ENCODE measurements at places on chromosomes 7 and 10. TPM values are rescaled to one million over a fixed set of nuclear protein-coding genes. Genes with fewer than 3 reads are reported as not detected.

The FRMD4A gene
- 55.9 TPM for total RNA-seq

The TRIL gene
- 7.0 TPM for total RNA-seq

The CPA1 gene
- 3.6 TPM for total RNA-seq

The ORC5 gene
- total RNA-seq, result 21.8 TPM

The NPC1L1 gene
- 1.1 TPM for total RNA-seq

DNA sequence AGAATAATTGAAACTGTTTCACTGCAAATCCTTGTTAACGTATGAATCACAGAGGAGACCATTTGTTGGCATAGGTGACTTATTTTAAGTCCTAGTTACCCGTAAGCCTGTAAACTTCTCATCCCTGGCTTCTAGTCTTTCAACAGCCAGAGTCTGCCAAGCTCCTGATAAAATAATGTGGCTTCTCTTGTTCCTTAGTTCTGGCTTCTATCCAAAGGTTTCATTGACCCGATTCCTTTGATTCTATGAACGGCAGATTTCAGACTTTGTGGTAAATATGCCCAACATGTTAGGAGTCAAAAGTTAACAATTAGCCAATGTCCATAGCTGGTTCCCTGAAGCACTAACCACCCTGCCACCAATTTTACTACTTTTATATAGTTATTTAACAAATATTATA, 23.3 kb downstream of the DNAH11 start:
- H3K36me3 ChIP-seq, result no peaks in the 10 kb centered on the region
- no peak overlapping the region for H3K4me3 ChIP-seq
- no peak overlapping the region for H3K27ac ChIP-seq
- DNase-seq, result no peak
- no peaks in the 10 kb centered on the region for H3K27me3 ChIP-seq
- H3K4me1 ChIP-seq, result no peaks in the 10 kb centered on the region

GRCh38 chr10:28326516-28327490, 23.9 kb upstream of the MPP7 start:
- H3K4me3 ChIP-seq, result no peak overlapping the region
- H3K27me3 ChIP-seq, result no peaks in the 10 kb centered on the region
- H3K36me3 ChIP-seq, result no peaks in the 10 kb centered on the region
- H3K4me1 ChIP-seq, result peaks cover 5% of the 10 kb centered on the region
- peak overlapping the region; percentile 62 for H3K27ac ChIP-seq

DNA sequence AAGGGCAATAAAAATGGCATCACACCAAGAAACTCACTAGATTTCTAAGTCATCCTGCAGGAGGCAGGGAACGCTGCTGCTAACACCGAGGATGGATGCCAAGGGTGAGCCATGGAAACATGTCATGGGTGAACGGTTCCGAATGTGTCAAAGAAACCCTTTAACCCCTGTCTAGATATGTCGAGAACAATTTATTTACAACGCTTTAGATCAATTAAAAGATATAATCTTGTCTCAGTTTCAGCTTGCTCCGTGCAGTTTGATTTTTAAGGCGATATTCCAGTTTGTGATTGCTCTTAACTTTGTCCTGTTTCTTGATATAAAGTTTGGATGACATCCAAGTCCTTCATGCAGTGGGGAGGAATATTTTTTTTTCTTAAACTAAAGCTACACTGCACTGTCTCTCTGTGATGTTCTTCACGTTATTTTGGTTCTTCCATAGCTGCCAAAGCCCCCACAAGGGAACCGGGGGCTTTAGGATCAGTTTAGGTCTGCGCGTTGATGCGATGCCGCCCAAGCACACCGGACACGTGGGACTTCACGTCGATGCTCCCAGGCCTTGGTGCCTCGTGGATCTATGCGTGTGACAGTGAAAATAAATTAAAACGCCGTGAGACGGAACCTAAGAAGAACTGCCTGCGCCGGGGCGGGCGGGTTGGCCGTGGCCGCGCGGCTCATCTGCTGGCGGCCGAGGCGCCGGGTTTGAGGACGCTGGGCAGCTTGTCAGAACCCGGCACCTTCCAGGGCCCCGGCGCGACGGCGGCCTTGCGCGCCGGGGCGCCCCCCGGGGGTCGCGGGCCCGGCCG, 220.3 kb downstream of the PHTF2 start:
- H3K36me3 ChIP-seq, result no peaks in the 10 kb centered on the region
- H3K4me1 ChIP-seq, result no peaks in the 10 kb centered on the region
- peak overlapping the region; percentile 73 for H3K4me3 ChIP-seq
- no peaks in the 10 kb centered on the region for H3K27me3 ChIP-seq
- H3K27ac ChIP-seq, result peak overlapping the region; percentile 26

DNA sequence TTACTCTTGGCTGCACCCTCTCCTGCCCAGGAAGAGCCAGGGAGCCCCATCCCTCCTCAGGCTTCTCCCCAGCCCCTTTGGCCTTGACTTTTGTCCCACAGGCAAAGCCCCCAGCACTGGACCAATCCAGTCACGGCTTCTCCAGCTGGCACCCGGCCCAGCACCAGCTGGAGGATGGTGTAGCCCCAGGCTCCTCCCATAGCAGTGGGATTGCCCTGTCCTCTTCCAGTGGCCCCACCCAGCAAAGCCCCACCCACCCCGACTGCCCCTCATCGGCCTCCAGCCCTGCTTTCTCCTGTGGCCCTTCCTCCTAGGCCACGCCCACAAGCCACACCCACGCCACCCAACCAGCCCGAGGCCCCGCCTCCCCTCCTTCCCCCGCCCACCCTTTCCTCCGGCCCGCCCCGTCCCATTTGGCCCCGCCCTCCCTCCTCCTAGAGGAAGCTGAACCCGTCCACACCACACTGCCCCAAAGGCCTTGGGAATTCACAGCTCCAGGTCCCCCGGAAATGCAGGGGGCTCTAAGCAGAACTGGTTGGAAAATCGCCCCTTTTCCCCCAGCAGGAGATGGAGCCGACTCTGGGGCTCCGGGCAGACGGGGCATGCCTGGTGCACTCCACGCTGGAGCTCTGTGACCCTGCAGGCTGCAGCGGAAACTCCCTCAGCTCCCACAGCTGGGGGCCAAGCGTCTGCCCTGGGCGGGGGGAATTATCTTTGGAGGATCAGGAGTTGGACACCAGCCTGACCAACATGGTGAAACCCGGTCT, 25.2 kb downstream of the GET4 start:
- no peak overlapping the region for H3K27ac ChIP-seq
- no peak overlapping the region for H3K4me3 ChIP-seq
- H3K4me1 ChIP-seq, result no peaks in the 10 kb centered on the region
- DNase-seq, result peak; percentile 87
- H3K27me3 ChIP-seq, result no peaks in the 10 kb centered on the region

DNA sequence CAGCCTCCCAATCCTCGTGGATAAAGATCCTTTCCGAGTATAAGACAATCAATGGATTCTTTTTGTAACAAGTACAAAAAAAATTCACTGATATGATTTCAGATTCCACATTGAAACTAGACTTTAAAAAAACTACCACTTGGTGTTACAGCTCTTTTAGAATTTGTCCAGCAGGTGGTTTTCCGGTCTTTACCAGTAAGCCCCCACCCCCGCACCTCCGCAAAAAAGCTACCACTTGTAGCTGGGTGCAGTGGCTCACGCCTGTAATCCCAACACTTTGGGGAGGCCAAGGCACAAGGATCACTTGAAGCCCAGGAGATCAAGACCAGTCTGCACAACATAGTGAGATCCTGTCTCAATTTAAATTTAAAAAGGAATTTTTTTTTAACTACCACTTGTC, 19.8 kb downstream of the IGF2BP3 start:
- H3K4me1 ChIP-seq, result no peaks in the 10 kb centered on the region
- H3K36me3 ChIP-seq, result no peaks in the 10 kb centered on the region
- H3K27ac ChIP-seq, result no peak overlapping the region
- no peak for DNase-seq
- no peaks in the 10 kb centered on the region for H3K27me3 ChIP-seq

DNA sequence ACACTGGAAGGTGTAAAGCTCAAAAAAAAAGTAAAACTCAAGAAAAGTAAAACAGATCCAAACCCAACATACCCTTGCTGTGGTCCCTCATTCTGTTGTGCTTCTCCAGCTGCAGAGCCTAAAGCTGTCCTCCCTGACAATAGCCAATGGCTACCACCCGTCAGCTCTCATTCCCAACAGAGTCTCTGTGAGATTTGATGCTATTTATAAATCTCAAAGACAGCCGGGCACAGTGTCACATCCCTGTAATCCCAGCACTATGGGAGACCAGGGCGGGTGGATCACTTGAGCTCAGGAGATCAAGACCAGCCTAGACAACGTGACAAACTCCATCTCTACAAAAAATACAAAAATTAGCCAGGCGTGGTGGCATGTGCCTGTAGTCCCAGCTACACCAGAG, 116.0 kb downstream of the KMT2E start:
- H3K27me3 ChIP-seq, result no peaks in the 10 kb centered on the region
- no peak overlapping the region for H3K27ac ChIP-seq
- H3K36me3 ChIP-seq, result no peaks in the 10 kb centered on the region
- no peak for DNase-seq
- no peak overlapping the region for H3K4me3 ChIP-seq

DNA sequence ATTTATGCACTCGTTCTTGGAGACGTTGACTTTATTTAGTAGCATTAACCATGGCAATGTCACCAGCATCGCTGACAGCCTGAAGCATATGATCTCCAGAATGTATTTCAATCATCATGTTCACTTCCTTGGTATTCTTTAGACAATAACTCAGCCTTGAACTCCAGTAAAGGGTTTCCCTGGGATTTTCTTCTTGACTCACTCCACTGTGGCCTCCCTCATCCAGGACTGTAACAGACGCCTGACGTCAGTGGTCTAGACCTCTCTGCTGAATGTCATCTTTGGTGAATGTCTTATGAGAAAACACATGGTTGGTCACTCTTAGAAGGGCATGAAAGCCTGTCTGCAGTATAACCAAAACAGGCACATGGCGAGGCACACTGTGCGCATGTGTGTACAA, 64.4 kb downstream of the EGFR start:
- no peaks in the 10 kb centered on the region for H3K36me3 ChIP-seq
- H3K27ac ChIP-seq, result no peak overlapping the region
- peaks cover 6% of the 10 kb centered on the region for H3K4me1 ChIP-seq
- H3K27me3 ChIP-seq, result no peaks in the 10 kb centered on the region

DNA sequence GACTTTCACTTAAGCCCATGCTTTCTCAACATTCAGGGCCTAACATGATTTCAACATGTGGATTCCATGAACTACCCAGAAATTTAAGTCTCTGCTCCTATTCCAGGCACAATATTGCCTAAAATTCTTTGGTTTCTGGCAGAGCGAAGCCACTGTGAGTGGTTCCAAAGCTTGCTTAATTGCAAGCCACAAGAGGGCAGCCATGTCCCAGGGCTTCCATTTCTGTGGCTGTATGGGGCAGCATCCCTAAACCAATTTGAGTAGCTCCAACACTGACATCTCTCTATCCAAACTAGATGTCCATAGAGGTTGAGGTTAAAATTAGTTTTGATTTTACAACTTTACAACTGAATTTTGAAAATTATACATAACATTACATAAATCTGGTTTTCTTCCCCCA, 56.3 kb upstream of the MDFIC start:
- no peak overlapping the region for H3K27ac ChIP-seq
- no peak overlapping the region for H3K4me3 ChIP-seq
- DNase-seq, result no peak
- H3K27me3 ChIP-seq, result no peaks in the 10 kb centered on the region
